ENCODE measurements at places on chromosomes 11 and 22.
A peak's percentile ranks its signal among the peaks of the same experiment; 100 is the strongest.

DNA sequence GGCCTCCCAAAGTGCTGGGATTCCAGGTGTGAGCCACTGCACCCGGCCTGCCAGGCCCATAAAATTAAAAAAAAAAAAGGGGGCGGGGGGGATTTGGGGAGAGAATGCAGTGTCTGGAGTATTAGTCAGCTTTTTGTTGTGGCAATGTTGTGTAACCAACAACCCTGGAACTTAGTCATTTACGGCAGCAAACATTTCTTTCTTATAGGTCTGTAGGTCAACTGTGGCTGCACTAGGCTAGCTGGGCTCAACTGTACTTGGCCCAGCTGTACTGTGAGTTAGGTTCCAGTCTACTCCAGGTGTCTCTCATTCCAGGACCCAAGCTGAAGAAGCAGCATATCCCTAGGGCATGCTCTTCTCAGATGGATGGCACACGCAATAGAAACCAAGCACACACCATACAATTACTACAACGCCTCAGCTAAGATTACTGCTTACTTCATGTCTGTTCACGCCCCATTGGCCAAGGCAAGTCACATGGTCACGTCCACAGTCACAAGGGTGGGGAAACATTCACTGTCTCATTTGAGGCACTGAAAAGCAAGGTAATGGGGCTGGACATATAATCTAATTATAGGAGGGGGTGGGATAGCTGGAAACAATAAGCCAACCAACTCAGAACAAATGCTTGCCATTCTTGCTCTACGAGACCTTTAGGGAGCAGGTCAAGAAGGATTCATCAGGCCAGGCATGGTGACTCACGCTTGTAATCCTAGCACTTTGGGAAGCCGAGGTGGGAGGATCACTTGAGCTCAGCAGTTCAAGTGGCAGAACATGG is 10.4 kb upstream of the SPINDOC start:
- DNase-seq: no peak

DNA sequence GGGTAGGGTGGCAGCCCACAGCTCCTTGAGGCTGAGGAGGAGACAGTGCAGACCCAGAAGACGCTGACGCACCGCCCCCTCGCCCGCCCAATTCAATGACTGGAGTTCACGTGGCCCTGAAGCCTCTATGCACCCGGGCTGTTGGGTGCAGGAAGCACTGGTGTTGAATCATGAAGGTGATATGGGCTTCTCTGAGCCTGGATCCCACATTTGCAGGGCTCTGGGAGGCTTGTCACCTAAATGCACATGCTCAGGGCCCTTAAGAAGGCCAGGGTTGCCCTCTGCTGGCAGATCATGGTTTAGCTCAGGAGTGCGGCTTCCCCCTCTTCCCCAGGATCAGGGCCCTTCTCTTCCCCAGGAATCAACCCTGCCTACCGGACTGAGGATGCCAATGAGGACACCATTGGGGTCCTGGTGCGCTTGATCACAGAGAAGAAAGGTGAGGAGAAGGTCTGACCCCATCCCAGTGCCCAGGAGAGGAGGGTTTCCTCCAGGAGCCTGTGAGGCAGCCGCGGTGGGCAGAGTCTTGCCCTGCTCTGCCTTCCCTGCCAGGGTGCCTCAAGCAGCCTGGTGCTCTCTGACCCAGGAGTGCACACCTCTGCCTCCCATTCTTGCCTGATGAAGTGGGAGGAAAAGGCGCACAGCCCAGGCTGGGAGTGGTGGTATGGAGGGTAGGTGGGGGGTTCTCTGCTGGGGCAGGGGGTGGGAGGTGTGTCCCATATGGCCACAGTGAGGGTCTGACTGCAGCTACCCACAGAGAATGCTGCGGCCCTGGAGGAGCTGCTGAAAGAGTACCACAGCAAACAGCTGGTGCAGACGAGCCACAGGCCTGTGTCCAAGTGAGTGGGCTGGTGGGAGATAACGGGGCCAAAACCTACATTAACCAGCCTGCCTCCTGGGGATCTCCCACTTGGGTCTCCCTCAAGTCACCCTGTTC is 17.5 kb downstream of the RELT start:
- DNase-seq: peak; percentile 75

DNA sequence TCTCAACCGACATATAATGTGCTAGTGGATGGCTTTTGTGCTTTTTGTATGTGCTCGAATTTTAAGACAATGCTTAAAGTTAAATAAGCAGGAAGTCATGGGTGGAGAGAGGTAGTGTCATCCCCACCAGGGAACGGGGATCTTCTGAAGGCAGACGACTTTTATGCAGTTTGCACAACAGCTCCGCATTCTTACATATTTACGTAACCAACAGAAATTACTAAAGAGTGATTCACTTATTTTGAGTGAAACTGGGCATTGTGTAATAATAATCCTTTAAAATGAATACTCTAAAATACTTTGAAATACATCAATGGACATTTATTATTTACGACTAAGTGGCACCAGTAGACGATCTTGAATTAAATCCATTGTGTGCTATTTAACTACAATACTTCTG is 305.1 kb downstream of the CNTN5 start:
- no peak for DNase-seq

GRCh38 chr11:36122671-36123070 is 166.6 kb downstream of the COMMD9 start:
- DNase-seq: no peak

DNA sequence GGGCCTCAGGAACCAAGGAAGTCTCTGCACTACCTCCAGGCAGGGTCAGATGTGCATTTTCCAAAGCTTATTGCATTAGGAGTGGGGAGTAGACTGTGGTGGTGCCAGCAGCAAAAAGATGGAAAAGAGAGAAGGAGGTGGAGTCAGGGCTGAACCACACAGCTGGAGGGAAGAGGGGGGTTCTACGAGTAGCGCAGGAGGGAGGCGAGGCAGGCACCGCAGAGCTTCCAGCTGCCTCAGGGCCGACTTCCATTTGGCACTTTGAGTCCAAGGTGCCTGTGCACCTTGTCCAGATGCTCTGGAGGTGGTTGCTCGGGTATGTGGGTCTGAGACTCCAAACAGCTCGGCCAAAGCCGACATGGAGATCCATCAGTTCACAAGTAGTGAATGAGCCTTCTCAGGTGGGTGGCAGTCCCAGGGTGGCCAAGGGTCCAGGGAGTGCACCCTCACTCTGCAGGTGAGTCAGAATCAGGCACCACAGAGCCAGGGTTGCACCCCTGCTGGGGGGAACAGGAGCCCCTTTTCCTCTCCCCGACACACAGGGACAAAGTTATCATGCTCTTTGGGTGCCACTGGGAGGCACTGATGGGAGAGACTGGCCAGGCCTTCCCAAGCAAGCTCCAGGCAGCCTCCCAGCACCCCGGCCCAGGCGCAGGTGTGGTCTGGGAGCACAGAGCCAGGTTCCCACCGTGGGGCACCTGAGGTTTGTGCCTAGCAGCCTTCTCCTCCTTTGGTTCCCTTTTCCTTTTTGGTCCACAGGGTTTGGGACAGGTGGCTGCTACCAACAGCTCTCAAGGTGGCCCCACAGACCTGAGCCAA is 30.2 kb downstream of the GGT5 start:
- no peak for DNase-seq

GRCh38 chr11:27627979-27628378 is 72.3 kb downstream of the BDNF start:
- no peak for DNase-seq

DNA sequence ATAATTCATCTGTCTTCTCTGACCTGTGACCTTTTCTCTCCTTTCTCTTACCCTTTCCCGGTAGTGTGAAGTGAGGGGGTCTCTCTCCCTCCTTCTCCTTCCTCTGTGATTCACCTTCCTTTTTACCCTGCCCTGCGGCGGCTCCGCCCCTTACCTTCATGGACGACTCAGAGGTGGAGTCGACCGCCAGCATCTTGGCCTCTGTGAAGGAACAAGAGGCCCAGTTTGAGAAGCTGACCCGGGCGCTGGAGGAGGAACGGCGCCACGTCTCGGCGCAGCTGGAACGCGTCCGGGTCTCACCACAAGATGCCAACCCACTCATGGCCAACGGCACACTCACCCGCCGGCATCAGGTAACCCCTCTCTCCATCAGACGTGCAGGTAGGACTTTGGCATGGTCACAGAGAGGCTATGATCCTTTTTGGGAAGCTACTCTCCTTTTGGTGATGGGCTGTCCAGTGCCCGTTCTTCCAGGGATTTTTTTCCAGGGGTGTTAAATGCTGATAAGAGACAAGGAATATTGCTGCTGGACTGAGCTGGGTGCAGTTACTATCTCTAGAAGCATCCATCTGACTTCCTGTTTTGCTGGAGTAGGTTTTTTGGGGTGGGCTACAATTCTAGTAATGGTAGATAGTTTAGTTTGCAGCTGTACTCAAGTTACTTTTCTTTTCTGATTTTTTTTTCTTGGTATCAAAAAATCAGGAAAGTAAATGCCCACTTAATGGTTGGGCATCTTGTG is 29.9 kb downstream of the CTNND1 start:
- no peak for DNase-seq

GRCh38 chr22:49838771-49839717 is 11.4 kb upstream of the BRD1 start:
- no peak for DNase-seq

Data from hematopoietic multipotent progenitor cell treated with erythropoietin and hydrocortisone succinate and interleukin-3 and kit ligand, for 17 days (in vitro differentiated cells).